ENCODE measurements at places on chromosomes 6 and 20. TPM values are rescaled to one million over a fixed set of nuclear protein-coding genes. Genes with fewer than 3 reads are reported as not detected.

Gene TTLL9
- total RNA-seq, result 1.3 TPM

DNA sequence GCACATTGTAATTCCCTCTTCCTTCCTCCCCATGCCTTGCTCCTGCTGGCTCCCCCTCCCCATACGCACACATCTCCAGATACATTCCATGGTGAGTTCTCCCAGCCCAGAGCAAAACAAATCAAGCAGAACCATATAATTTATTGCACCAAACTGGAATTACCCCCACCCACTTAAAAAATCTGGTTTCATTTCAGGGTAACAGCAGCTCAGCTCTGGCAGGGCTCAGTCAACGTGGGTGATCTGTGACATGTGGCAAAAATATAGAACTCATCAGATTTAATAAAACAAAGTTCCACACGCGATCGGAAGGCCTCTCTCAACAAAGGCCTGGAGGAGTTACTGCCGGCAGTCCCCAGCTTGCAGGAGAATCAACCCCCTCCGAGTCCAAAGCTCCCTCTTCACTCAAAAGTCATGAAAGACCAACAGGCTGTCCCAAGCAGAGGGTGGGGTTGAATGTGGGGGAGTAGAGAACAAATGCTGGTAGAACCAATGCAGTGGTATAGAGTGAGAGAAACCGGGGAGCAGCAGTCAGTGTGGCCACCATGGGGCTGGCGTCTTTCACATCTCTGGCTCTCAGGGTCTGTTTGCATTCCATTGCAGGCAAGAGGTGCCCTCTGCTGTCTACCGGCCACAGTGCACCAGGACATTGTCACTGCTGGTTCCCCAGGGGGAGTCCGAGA, 323.3 kb upstream of the NT5E start:
- no peaks in the 10 kb centered on the region for H3K27me3 ChIP-seq
- DNase-seq, result peak; percentile 16
- H3K4me3 ChIP-seq, result no peak overlapping the region
- no peaks in the 10 kb centered on the region for H3K4me1 ChIP-seq

DNA sequence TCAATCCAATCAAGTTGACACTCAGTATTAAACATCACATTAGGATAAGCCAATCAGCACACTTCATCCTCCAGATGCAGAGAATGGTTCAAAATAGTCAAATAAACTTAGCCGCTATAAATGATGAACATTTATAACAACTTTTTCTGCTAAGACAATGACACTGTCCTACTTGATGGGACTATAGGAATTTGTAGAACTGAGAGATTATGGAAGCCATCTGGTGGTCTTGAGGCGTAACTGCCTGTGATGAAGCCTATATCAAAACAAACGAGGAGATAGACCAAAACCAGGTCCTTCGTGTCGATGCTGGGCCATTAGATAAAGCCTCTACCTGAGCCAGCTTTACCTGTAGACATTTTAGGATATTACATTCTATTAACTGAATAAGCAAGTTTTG, 631.1 kb downstream of the COL12A1 start:
- H3K4me3 ChIP-seq, result no peak overlapping the region
- no peak for DNase-seq

DNA sequence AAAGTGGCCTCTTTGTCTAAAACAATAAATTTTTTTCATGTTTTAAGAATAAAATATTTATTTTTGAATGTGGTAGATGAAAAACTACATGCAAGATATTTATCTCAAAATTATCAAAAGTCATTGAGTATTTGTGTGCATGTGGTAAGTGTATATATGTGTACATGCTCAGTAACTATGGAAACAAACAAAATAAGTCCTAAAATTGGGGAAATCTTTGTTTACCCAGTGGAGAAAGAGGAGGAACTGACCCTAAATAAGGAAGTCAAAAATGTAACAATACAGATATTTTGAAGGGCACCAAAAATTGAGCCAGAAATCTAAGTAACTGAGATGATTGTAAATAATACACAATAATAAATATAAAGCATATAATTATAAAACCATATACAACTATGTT, 639.2 kb downstream of the MAFB start:
- no peak for DNase-seq
- no peaks in the 10 kb centered on the region for H3K27me3 ChIP-seq

GRCh38 chr20:11380283-11380682, 537.4 kb upstream of the BTBD3 start:
- H3K4me3 ChIP-seq, result no peak overlapping the region
- H3K27me3 ChIP-seq, result no peaks in the 10 kb centered on the region
- H3K4me1 ChIP-seq, result no peaks in the 10 kb centered on the region

DNA sequence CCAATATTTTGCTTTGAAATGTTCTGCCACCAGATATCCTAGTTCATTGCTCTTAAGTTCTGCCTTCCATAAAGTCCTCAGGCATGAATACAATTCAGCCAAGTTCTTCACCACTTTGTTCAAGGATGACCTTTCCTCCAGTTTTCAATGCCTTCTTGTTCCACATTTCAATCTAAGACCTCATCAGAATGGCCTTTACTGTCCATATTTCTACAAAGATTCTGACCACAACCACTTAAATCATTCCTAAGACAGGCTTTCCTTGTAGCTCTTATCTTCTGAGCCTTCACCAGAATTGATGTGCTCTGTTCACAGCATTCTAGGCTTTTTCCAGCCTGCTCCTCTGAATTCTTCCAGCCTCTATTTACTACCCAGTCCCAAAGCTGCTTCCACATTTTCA, 319.0 kb downstream of the HACE1 start:
- H3K27ac ChIP-seq, result no peak overlapping the region
- H3K36me3 ChIP-seq, result no peaks in the 10 kb centered on the region
- H3K4me3 ChIP-seq, result no peak overlapping the region

Gene TCF21
- total RNA-seq, result not detected

DNA sequence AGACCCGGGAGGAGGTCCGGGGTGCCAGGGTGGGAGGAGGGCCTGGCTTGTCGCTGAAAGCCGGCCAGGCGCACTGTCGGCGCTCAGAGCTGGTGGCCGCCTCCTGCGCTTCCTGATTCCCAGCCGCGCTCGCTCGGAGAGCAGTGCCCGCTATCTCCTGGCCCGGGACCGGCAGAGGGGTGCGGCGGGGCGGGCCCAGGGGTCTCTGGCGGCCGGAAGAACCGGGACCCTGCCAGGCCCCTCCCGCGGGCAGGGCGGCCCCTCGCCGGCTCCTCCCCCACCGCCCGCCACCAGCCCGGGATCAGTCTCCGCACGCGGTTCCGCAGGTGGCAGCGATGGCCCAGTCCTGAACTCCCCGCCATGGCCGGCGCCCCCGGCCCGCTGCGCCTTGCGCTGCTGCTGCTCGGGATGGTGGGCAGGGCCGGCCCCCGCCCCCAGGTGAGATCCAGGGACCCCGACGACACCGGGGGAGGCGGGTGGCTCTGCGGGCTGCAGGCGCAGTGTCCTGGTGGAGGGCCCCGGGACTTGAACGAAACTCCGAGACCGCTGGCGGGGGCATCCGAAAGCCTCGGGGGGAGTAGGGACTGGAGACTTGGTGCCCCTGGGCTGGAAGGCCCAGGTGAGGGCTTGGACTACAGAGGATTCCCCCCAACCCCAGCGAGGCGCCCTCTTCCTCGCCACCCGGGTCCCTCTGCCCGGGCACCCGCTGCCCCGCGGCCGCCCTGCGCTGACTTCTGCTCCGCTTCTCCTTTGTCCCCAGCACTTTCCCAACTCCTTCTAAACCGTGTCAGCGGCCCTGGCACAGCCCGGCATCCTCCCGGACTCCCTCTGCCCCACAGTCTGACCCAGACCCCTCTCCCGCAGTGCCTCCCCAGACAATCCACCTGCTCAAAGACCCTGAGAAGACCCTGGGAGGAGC, at the start of gene GLP1R:
TSS of gene GLP1R (plus strand) at position 301 of the 919 bp plus-strand sequence. CDS start at position 361, 60 bp downstream.
- no peak within 1 kb of the TSS for H3K4me3 ChIP-seq
- peak; percentile 5 for DNase-seq
- peaks cover 8% of the 10 kb centered on the region for H3K4me1 ChIP-seq
- no peaks in the 10 kb centered on the region for H3K27me3 ChIP-seq
- H3K27ac ChIP-seq, result no peak within 1 kb of the TSS

DNA sequence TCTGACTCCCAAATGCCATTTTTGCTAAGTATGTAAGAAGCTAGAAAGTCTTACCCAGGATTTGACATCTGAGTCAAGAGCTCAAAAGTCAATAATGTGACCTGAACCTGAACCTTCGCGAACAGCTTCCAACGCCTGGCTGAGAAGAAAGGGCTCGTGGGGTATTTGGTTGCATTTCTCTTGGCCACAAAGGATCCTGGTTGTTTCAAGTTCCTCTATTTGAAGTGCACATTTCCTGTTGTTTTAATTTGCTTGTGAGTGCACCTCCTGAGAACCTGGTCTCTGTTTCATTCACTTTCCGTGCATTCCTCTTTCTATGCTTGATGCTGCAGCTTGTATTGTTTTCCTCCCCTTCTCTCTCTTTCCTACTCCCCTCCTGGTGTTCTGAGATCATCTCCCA, 212.5 kb downstream of the FOXA2 start:
- H3K36me3 ChIP-seq, result no peaks in the 10 kb centered on the region
- H3K27me3 ChIP-seq, result no peaks in the 10 kb centered on the region
- no peak overlapping the region for H3K4me3 ChIP-seq
- DNase-seq, result peak; percentile 48
- H3K4me1 ChIP-seq, result peaks cover 19% of the 10 kb centered on the region

Gene TFAP2D
- total RNA-seq, result not detected

DNA sequence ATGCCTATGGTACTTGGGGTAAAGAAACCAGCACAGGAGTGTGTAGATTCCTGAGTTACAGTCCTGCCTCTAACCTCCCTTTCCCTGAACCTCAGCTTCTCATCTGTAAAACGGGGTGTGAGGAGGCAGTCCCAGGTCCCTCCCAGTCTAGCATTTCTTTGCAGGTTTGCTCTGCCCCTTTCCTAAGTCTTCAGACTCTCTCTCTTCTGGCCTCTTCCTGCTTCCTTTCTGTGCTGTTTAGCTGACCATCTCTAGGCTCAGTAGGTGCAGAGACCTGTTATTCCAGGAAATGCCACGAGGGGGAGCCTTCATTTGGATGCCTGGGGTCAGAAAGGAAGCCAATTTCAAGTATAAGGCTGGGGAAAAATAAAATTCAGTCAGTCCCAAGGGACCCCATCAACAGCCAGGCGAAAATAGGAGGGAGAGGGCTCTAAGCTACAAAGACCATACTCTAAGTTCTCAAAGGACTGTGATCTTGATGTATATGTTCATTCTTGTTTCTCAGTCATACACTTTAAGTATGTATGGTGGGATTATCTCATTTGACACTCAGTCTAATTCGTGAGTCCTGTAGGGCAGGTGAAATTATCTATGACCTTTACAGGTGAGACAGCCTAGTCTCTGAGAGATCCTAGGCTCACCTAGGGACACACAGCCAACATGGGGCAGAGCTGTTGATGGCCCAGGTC, 89.1 kb downstream of the NCR2 start:
- no peak overlapping the region for H3K4me3 ChIP-seq
- peaks cover 46% of the 10 kb centered on the region for H3K4me1 ChIP-seq
- DNase-seq, result peak; percentile 89
- no peak overlapping the region for H3K27ac ChIP-seq
- H3K27me3 ChIP-seq, result no peaks in the 10 kb centered on the region

Gene DNAH8
- total RNA-seq, result 0.13 TPM

- DNase-seq, result no peak
- no peaks in the 10 kb centered on the region for H3K27me3 ChIP-seq
- H3K36me3 ChIP-seq, result no peaks in the 10 kb centered on the region
Measured at GRCh38 chr6:149217466-149217888, 100.0 kb upstream of the TAB2 start.

DNA sequence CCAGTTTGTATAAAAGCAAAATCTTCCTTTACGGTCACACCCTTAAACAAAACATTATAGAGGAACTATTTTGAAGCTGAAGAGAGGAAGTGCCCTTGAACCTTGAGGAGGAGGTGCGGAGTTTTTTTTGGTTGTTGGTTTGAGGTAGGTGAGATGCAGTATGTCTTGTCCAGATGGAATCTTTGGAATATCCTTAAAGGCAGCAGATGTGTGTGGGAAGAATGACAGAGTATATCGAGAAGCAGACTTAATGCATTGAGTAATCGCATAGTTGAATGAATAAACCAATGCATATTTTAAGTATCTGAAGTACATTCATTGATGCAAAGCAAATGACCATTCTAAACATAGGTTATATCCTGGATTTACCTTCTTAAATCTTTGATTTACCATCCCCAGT, 49.9 kb downstream of the AIG1 start:
- H3K36me3 ChIP-seq, result no peaks in the 10 kb centered on the region
- no peak overlapping the region for H3K4me3 ChIP-seq

DNA sequence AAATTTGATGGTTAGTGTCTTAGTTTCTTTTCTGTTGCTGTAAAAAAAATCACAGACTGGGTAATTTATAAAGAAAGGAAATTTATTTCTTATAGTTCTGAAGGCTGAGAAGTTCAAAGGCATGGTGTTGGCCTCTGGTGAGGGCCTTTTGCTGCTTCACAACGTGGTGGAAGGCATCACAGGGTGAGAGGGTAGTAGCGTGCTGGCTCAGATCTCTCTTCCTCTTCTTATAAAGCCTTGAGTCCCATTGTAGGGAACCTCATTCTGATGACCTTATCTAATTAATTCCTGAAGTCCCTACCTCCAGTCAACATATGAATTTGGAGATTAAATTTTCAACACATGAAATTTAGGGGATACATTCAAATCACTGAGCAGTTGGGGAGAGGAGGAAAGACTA, 62.0 kb downstream of the ARID1B start:
- no peaks in the 10 kb centered on the region for H3K27me3 ChIP-seq
- DNase-seq, result no peak
- H3K4me1 ChIP-seq, result peaks cover 42% of the 10 kb centered on the region
- H3K36me3 ChIP-seq, result no peaks in the 10 kb centered on the region

- peaks cover 4% of the 10 kb centered on the region for H3K4me1 ChIP-seq
- H3K4me3 ChIP-seq, result no peak overlapping the region
- no peaks in the 10 kb centered on the region for H3K27me3 ChIP-seq
- DNase-seq, result peak; percentile 5
- H3K27ac ChIP-seq, result no peak overlapping the region
Measured at GRCh38 chr6:134758621-134759020, 191.3 kb downstream of the ALDH8A1 start.

Gene OOEP
- total RNA-seq, result not detected

Gene VWA7
- total RNA-seq, result 6.8 TPM

DNA sequence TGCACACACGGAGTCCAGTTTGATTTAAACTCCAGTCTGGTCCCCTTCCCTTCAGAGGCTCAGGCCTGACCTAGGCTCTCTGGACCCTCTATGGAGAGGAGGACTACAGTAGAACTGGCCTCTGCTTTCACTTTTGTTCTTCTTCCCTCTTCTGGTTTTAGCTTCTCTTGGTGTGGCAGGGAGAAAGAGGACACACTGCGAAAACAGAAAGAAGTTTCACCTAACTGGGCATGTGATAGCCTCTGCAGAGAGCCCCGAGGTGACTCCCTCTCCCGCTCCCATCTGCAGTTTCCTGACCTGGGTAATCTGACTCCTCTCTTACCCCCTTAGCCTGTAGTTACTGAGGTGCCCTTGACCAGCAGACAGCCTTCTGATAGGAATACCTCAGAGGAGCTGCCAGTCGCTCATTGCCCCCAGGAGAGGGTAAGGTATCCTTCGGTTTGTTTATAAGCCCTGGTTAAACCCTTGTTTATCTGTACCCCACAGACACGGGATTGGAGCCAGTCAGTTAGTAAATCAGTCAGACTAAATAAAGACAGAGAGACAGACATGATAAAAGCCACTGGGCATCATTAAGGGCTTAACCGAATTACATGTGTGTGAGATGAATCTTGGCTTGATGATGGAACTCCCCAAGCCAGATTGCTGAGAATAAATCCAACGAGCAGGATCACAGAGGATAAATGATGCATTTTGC, 12.0 kb upstream of the DTNBP1 start:
- DNase-seq, result no peak
- H3K27me3 ChIP-seq, result no peaks in the 10 kb centered on the region
- H3K4me3 ChIP-seq, result no peak overlapping the region
- no peak overlapping the region for H3K27ac ChIP-seq
